ENCODE measurements at places on chromosomes 11 and 22.
A peak's percentile ranks its signal among the peaks of the same experiment; 100 is the strongest.

DNA sequence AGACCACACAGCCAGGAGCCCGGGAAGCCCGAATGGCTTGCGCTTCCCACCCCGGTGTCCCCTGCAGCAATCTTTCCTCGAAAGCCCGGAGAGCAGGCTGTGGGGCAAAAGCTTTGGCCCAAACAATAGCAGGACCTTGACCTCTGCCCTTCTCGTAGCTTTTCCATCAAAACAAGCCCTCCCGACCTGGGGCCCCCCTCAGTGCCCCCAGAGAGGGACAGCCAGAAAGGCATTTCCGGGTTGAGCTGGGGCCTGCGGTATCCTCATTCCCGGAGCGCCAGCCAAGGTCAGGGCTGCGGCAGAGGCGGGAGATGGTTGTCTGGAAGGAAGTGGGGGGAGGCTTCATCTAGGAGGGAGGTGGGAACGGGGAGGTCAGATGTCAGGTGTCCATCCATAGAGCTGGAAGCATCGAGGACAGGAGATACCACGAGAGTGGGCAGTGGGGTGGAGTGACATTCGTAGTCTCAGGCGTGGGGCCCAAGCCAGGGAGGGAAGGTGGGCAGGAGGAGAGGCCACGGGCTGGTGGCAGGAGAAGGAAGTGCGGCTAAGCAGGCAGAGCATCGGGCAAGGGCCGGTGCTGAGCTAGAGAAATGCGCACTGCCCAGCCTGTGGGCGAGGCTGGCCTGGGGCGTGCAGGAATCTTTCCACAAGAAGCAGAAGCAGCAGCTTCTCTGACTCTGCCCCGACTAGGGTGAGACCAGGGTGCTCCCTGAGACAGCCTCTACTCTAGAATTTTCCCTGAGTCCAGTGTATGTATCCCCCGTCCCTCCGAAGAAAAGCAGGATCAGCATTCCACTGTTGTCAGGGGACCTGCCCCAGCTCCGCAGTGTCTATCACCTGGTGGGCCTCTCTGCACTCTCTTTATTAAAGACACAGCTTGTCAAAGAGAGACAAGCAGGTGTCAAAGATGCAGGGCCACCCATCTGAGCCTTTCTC lies 14.3 kb downstream of the PDGFB start:
- peak; percentile 80 for DNase-seq

DNA sequence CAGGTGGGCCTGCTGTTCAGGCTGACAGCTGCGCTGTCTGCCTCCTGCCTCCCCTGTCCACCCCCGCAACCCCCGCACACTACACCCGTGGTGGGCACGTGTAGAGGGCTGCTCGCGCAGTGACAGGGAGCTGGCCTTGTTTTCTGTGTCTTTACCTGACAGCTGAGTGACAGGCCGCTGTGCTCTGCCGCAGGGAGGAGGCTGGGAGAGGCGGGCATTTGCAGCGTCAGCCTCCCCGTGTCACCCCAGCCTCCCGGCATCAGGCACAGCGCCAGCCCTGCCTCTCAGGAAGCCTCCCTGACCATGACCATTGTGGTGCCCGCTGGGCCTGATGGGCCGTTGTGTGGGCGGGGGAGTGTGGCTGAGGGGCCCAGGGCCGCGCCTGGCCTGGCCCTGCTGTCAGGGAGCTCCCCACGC lies 32.0 kb upstream of the RELT start:
- DNase-seq = peak; percentile 90

DNA sequence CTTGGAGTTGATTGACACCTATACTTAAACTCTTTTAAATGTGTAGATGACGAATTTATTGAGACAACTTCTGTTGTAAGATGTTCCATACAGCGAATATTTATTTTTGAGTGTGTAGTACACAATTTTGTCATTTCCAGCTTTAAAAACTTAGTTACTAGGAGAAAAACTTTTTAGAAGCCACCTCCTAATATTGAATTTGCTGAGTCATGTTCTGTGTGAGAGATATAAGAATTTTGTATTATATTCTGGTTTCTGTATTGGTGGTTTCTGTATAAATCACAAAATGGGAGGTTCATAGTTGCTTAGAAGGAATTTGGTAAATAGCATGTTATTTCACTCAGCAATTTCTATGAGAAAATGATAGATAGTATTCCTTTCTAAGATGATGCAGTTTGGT lies 171.3 kb downstream of the WNT11 start:
- DNase-seq = no peak

DNA sequence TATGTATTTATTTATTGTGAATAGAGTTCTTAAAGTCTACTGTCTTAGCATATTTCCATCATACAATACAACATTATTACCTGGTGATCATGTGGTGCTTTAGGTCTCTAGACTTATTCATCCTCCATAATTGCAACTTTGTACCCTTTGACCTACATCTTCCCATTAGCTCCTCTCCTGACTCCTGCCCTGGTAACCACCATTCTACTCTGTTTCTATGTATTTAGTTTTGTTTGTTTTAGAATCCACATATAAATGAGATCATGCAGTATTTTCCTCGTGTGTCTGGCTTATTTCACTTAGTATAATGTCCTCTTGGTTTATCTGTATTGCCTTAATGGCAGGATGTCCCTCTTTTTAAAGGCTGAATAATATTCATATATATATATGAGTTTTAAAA lies 22.7 kb downstream of the NCAM1 start:
- no peak for DNase-seq

- no peak for DNase-seq
These were observed 417.7 kb downstream of the INSC start for GRCh38 chr11:15532432-15532831.

GRCh38 chr11:128616161-128616560 lies 28.8 kb upstream of the ETS1 start:
- no peak for DNase-seq

GRCh38 chr11:12110714-12111548 lies 541 bp downstream of the MICAL2 start:
- peak; percentile 85 for DNase-seq

All from osteoblast (primary cell).